SK-N-SH treated with all-trans-retinoic acid at 6 μM for 48 hours (cell line): ENCODE measurements at places on chromosomes 6 and 20.

DNA sequence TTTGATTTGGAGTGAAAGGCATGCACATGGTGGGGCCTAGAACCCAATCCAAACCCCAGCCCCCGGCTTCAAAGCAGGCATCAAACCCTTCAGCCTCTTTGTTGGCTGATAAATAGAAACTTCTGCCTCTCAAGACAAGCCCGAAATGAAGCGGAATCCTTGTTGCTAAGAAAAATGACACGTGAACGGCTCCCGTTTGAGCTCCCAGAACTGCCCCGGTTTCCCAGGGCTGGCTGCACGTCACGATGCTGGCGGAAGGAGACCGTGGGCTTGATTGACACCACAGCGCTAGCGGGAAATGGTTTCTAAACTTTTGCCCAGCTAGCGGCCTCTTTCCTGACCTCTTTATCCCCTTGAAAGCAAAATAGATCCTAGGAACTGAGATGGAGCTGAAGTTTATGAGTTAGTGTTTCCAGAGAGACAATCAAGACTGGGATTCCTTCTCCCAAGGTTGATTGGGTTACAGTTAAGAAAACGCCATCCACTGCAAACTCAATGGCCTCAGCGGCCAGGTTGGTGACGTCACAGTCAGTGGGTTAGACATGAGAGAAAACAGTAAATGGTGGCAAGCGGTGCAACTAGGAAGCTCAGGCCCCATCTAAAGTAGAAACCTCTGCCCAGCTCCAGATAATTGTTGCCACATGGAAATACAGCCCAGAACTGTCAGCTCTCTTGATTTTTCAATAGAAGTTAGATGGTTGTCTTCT, 117.0 kb downstream of the ANKRD60 start:
- peak; percentile 45; the same call in 2 of the 3 replicates for ATAC-seq

- ATAC-seq, result 0 out of 3 replicates have a peak, but pooled peaks have one; percentile 11
These were observed 756 bp downstream of the MTG2 start for GRCh38 chr20:62183426-62184142.

DNA sequence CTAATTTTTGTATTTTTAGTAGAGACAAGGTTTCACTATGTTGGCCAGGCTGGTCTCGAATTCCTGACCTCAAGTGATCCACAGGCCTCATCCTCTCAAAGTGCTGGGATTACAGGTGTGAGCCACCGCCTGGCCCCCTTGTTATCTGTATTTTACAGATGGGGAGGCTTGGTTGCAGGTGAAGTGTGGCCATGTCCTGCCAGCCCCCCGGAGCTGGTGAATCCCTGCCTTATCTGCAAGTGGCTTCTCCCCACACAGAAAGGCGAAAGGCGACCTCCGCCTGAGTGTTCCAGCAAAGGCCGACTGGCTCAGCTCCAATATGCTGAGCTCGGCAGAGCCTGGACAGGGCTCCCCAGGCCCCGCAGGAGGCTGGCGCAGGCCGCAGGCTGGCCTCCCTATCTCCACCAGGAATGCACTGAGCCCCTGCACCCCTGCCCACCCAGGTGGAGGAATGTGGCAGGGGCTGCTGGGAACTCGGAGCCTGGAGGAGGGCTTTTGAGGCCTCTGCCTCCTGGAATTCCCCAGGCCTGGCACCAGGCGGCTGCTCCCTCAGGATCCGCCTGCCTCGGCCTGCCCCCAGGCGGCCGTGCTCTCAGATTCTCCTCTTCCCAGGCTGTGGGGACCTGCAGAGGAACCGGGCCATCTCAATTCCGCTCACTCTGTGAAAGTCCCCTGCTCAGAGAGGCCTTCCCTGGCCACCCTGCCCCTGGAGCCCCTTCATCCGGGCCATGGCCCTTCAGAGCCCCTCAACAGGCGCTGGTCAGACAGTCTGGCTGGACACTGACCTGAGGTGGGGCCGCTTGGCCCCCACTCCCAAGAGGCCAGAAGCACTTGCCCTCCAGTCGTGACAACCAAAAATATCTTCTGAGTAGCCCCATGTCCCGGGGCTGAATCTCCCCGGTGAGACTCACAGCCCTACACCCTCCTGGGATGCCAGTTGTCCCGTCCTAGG, 9.3 kb upstream of the LAMA5 start:
- peak; percentile 54 for ATAC-seq

DNA sequence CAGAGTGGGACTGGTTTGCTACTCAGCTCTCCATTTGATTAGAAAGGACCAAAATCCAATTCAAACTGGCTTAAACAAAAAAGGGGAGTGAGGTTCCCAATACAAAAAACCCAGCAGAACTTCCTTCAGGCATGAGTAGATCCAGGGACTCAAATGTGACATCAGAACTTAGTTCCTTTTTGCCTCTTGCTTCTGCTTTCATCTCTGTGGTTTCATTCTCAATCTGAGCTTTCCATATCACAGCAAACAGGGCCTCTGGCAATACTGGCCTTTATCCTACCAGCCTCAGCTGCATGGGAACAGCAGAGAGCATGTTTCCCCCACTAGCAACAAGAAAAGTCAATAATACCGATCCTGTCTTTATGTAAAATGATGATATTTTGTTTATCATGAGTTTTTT, 28.6 kb upstream of the PRELID3B start:
- ATAC-seq, result no peak

- ATAC-seq, result no peak
These were observed 96.3 kb upstream of the NEDD9 start for GRCh38 chr6:11328613-11329247.

GRCh38 chr6:4574007-4574406, 202.2 kb upstream of the CDYL start:
- no peak for ATAC-seq

DNA sequence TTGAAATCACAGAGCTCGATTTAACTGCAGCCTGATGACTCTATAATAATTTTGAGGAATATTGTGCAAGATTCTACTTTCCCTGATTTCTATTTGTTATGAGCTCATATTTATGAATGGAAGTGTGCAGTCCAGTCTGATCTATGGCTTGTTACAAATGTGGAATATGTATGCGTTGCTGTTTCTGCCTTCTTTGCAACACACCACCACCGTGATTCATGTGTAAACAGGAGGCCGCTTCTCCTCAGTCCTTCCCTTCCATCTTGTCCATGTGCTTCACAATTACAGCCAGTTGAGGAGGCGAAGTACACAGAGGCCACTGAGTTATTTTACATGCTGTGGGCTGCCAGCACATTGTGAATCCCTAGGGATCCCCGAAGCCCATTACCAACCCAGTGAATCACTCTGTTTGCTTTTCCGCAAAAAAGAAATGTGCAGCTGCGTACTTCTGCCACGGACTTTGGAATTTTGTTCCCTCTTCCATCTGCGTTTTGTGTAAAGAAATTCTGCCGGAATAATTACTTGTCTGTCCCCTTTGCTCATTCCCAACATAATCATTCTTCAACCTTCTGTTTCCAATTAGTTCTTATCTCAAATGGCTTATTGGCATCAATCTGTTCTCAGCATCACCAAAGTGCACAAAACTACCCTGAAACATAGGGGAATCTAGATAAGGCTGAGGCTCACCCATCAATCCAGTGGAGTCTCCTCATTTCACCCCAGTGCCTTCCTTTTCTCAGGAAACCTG, 551.6 kb upstream of the CITED2 start:
- ATAC-seq, result peak; percentile 56

- ATAC-seq, result no peak
These were observed 19.9 kb upstream of the NANP start for GRCh38 chr20:25643716-25644115.

DNA sequence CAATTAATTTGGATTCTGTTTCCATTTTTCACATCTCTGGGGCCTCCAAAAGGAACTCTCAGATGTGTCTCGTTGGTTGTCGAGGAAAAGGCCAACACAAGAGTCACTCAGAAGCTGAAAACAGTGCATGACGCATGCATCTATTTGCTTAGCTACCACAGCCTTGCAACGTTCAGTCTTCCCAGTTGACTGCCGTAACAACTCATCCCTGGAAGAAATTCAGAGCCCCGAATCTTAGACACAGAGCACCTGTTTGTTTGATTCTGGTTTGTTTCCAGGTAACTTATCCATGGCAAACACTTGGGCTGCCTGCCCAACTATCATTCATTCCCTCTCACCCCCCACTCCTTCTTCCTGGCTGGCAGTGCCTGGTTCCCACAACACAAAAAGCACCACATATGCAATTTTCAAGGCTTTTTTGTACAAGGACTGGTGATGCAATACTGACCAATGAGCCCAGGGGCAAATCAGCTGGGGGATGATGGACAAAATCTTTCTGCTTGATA, 60.5 kb downstream of the ZMYND8 start:
- ATAC-seq, result no peak

DNA sequence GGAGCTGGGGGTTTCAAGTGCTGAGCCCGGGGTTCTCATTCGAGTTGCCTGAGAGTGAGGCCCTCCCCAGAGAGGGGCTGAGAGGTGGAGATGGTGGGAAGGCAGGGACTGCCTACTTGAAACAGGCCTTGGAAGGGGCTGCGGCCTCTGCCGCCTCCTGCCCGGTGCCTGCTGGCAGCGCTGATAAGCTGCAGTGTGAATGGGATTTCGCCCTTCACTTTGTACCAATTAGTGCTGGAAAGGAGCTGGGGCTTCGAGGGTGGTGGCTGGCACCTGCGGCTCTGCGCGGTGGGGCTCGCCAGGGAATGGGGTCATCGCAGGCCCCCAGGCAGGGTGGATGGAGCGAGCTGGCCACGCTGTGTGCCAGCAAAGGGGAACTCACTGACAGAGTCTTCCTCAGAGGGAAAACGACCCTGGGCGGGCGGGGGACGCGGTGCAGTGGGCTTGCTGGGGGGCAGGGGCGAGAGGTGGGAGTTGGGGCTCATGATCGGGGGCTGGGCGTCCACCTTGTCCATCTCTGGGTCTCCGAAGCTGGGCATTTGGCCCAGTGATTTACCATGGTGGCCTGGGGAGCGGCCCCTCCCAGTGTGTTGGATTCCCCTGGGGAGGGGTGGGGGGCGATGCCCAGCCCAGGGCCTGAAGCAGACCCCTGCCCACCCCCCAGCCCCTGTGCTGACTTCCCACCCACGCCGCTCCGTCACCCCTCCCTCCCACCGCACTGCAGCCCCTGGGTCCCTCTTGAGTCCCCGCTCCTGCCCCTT, 22.9 kb downstream of the COL20A1 start:
- no peak for ATAC-seq

DNA sequence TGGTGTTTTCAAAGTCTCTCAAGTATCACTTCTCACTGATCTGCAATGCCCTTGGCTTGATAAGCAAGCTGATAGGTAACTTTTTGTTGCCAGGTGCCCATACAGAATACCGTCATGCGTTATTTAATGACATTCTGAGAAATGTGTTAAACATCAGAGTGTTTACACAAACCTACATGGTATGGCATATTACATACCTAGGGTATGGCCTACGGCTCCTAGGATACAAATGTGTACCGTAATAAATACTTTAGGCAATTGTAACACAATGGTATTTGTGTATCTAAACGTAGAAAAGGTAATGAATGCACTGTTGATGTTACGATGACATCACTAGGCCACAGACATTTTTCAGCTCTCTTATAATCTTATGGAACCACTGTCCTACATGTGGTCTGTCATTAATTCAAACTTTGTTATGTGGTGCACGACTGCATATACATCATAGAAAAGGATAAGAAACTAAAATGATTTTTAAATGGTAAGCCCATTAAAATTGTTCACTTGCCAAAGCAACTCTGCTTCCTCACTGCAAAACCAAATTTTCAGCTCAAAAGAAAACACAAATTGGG, 35.7 kb downstream of the CSNK2A1 start:
- ATAC-seq, result no peak

GRCh38 chr6:168724669-168725570, 283.9 kb downstream of the SMOC2 start:
- no peak for ATAC-seq

DNA sequence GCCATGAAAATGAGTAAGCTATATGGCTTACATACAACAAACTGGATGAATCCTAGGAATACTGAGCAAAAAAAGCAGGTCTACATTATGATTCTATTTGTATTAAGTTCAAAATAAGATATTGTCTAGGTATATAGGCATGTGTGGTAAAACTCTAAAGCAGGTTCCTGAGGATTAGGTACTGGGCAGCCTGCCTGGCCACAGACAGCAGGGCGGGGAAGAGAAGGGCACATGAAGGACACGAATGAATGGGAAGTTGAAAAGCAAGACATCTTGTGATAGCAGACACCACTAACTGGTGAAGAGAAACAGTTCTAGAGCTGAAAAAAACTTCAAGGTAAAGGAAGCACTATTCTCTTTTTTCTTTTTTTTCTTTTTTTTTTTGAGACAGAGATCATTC, 72.6 kb upstream of the SLC4A11 start:
- no peak for ATAC-seq

DNA sequence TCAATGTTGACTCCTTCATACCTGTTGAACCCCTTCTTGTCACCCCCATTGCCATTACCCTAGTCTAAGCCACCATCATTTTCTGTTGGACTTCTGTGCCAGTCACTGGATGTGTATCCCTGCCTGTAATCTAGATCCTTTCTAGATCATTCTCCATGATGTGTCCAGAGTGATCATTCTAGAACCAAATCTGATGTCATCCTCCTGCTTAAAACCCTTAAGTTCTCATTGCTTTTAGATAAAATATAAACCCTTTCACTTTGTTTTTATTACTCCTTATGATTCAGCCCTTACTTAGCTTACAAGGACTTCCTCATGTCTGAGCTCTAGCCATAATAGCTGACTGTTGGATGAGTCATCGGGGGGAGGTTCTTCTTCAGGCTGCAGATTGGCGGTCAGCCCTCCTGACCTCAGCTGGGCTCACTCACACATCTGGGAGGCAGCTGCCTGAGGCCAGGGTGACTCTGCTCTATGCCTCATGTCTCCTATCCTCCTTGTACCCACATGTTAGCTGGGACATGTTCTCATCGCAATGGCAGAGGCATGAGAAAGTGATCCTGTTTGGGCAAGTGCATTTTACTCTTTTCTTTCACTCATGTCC, 287.6 kb downstream of the ESR1 start:
- ATAC-seq, result peak; percentile 88

GRCh38 chr6:161215193-161215592, 58.7 kb downstream of the AGPAT4 start:
- ATAC-seq, result peak; percentile 97

- no peak for ATAC-seq
These were observed 555.5 kb upstream of the MARCKS start for GRCh38 chr6:113301651-113302050.

GRCh38 chr20:61958773-61959700, 106.6 kb downstream of the TAF4 start:
- ATAC-seq, result no peak

- ATAC-seq, result no peak
These were observed 84.4 kb downstream of the LYRM2 start for GRCh38 chr6:89554106-89554505.

DNA sequence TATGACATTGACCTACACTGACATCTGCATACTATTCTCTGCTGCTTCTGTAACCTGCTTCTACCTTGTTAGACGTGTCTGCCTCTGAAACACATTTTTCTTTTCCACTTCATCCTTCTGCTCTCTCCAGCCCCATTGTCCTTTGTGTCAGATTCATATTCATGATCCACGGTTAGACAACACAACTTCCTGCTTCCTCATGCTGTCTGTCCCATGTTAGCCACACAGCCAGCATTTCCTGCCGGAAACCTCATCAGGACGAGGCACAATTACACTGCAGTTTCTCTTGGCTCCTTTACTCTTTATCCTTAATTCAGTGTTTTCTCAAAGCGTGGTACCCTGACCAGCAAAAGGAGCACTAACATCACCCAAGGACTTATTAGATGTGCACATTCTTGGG, 150.2 kb downstream of the TBC1D7 start:
- no peak for ATAC-seq

GRCh38 chr20:48951646-48952045, 30.1 kb downstream of the ARFGEF2 start:
- ATAC-seq, result no peak
